ENCODE measurements at places on chromosomes 6 and 20.

DNA sequence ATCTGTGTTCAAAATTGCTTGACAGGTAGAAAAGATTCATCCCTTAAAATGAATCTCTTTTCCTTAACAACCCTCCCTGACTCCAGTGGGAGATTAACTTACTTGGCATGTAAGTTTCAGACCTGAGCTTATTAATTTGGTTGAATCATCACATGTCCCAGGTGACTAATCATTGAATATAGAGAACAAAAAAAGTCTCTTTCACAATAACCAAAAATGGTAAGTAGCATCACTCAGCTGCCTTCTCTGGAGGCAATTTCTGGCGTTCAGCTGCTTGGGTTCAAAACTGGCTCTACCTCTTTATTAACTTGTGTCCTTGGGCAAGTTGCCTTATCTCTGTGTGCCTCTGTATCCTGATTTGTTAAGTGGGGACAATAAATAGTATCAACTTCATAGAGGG is 2.9 kb downstream of the C6orf141 start:
- no peak for DNase-seq

- DNase-seq: no peak
These were observed 320.1 kb upstream of the FKBP1C start for GRCh38 chr6:62891065-62891647.

DNA sequence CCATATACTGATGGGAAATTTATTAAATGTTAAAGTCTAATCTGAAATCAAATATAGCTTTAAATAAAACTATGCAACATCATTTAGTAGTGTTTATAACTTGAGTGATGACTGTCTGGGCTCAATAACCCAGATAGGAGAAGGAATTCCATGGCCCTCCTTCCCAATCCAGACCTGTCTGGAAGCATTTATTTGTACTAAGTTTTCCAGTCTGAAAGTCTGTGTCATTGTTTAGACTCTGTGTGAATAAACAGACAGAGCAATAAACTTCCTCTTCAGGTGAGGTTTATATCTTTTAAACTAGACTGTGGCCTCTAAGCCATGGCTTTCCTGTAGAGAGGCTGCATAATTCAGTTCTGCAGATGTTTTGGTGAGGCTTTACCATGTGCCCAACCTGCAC is 176.4 kb downstream of the SOX4 start:
- no peak for DNase-seq

DNA sequence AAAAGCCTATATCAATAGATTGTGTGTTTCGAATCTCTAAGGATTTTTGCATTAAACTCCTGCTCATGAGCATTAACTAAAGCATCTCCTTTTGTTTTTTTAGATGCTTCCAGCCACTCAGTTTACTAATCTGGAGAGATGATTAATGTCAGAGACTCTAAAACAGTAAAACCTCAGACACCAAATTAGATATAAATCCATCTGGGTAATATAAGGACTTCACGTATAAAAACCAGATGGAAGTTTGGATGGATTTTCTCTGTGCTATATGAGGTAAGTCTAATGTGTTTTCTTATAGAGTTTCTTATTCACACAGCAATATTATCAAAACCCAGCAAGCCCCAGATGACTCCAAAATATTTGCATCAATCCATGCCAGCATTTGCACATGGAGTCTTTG is 137.2 kb downstream of the SYNE1 start:
- no peak for DNase-seq

DNA sequence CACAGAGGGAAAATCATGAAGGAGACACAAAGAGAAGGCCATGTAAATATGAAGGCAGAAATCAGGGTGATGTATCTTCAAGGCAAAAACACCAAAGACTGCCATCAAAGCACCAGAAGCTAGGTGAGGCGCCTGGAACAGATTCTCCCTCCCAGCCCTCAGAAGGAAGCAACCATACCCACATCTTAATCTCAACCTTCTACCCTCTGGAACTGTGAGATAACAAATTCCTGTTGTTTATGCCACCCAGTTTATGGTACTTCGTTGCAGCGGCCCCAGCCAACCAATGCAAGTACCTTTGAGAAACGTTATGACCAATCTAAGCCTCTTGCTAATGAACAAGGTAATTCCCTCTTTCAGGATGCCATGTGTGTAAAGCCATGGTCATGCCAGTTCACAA is 66.2 kb upstream of the STXBP5 start:
- no peak for DNase-seq

- DNase-seq: no peak
These were observed 16.9 kb upstream of the PTCRA start for GRCh38 chr6:42898891-42899361.

DNA sequence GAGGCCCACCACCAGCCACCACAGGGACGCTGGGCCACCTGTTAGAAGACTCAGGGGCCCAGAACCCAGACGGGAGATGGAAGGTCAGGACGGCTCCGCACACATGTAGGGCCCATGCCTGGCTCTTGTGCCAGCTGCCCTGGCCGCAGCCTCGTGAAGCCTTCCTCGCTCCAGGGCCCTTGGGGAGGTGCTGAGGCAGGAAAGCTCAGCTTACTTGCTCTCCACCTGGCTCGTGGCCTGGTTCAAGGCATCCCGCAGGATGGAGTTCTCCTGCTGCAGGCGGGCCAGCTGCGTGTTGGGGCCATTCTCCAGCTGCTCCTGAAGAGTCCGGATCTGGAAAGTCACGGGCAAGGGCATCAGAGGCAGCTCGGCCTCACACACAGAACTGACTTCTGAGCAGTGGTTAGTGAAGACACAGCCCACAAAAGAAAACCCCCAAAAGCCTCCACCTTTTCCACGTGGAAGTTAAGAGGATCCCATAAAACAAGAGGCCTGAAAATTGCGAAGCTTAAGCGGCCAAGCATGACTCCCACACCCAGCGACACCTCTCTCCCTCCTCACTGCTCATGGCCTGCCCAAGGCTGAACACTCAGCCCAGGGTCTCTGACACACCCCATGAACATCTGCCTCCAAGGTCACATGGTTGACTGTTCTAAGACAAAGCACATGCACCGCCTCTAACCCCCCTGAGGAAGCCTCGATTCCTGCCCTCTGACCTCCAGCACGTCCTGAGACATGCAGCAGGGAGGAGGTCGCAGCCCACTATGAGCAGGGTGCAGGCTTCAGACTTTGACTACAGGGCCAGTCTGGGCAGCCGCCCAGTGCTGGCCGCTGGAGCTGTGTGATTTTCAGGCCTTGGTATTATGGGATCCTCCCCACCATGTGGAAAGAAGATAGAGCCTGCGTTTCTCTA is 46.5 kb downstream of the RRBP1 start:
- DNase-seq: no peak

DNA sequence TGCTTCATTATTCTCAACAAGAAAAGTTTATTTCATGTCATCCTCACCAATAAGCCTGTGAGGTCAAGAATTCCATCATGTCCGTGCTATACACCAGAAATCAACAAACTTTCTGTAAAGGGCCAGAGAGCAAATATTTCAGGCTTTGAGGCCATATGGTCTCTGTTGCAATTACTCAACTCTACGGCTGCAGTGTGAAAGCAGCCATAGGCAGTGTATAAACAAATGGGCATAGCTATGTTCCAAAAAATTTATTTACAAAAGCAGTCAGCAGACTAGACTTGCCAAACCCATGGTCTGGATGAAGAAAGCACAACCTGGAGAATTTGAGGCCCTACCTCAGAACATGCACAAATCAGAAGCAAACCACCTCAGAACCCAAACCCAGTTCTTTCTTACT is 118.5 kb downstream of the PCSK2 start:
- no peak for DNase-seq

GRCh38 chr20:14878676-14879019 is 541.2 kb upstream of the FLRT3 start:
- no peak for DNase-seq

DNA sequence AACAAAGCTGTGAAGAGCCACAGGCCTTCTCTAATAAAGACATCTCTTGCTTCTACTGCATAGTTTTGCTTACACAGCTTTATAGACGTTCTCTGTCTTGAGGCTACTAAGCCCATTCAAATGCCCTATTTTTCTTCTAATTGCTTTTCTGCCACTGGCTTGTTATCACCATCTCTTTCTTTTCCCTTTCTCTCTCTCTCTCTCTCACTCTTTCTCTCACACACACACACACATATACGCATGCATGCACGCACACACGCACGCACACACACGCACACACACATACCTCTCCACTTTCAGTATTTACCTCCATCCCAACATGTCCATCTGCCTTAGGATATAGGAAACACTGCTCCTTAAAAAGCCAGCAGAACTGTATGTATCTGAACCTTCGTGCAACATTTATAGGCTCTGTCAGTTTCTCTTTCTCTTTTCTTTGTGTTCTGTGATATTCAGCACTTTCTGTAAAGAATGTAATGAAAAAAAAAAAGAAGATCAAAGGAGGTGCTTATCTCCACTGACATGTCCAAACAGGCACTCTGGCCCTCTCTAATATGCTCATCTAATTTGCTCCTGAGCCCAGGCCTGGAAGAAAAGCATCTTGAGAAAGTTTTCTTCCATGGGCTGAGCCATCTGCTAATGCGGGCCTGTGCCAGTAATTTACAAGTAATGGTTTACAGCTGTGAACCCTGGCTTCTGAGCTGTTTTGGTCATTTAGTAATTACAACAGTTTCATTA is 1046.7 kb upstream of the MAP3K7 start:
- DNase-seq: no peak

- no peak for DNase-seq
These were observed 328.9 kb downstream of the SYNE1 start for GRCh38 chr6:152308306-152308705.

DNA sequence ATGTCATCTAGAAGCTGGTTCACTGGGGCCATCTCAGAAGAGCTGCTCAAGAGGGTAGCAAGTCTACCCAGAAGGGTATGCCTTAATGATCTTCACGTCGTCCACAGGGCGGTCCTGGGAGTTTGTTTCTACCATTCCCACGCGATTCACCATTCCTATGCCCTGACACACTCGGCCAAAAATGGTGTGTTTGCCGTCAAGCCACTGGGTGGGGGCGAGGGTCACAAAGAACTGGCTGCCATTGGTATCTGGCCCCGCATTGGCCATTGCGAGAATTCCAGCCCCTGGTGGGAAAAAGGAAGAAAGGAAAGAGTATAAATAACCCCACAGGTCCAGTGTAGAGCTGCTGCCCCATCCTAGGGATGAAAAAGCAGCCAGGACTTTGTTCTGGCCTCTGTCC is 16.5 kb upstream of the CPNE5 start:
- DNase-seq: no peak

DNA sequence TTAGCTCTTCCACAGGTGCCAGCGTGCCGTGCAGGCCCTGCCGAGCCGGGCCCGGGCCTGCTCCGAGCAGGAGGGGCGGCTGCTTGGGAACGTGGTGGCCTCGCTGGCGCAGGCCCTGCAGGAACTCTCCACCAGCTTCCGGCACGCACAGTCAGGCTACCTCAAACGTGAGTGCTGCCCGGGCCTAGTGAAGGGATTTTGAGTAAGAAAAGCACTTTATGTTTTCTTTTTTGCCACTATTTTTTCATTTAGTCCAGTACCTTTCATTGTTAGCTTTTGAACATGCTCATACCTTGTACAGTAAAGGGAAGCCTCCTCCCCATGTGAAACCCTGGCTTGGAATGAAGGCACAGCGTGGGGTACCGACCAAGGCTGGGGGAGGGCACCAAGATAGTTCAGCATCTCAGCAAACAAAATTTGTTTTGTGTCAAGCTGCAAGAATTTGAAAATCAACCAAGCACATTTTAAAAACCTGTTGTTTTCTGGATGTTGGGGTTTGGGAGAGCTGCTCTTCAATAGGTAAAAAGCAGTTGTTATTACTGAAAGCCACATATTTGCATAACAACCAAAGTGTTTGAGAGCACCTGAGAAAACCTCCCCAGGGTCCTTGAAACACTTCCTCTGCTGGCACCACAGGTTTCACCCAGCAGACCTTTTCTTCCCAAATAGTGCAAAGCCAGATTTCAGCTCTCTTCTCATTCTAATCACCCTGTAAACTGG is 18.4 kb downstream of the STX16 start:
- no peak for DNase-seq

DNA sequence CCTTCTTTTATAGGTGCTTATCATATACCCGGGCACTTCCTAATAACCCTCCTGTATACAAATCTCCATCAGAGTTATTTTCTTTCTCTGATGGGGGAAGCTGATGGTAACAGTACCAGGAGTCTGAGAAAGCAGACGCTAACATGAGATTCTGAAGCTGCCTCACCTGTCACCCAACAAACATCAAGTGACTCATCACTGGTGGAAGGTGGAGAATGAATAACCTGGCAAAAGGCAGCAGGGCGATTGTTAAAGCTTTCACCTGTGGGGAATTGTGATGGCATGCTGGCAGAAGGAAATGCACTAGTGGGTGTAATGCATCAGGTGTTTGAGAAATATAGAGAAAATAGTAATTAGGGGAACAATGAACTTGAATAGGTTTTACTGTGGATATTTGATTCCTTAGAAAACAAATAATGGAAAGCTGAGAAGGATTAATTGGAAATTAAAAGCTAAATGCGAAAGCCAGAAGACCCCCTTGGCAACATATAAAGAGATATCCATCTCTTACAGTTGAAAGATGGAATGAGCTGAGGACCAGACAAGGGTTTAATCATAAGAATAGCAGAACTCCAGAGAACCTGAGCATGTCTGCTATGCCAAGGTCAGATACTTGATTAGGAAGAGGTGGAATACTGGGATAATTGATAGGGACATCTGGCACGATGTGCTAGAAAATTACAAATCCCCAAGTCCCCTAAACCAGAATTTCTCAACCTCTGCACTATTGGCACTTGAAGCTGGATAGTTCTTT is 517.1 kb downstream of the PKHD1 start:
- DNase-seq: no peak

- no peak for DNase-seq
These were observed 11.9 kb upstream of the TMEM170B start for GRCh38 chr6:11525468-11526155.

GRCh38 chr6:103875221-103875620 is 984.5 kb downstream of the HACE1 start:
- DNase-seq: no peak

DNA sequence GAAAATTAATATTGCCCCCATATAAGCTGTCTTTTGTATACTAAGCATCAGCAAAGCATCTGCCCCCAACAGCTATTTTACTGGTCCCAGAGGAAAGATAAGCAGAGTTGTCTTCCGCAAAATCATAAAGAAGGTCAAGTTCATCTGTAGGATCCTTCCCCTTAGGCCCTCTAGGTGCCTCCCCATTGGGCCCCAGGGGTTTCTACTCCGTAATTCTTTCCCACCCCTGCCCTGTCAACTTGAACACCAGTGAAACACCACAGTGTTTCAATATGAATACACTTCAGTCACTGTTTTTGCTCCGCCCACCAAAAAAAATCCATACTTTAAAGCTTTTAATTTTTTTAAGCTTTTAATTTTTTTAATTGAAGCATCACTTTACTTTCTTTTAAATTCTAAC is 159.2 kb downstream of the ATXN1 start:
- DNase-seq: no peak

DNA sequence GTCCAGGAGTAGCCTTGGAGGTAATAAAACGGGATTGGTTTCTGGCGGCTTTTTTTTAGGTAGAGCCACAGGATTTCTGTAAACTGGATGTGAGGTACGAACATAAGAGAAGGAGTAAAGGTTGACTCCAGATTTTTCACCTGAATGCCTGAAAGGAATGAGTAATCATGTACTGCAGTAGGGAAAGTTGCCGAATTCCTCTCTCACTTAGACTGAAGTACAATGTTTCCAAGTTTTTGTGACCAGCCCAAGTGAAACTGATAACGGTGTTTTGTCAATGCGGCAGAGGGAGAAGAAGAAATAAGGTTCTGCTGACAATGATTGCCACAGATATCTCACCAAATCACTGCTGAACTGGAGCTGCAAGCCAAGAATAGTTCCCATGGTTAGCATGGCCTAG is 75.0 kb downstream of the VTA1 start:
- no peak for DNase-seq

Measured in non-pigmented ciliary epithelial cell (primary cell).